Lower lobe of right lung (tissue), 2 donors: ENCODE measurements at places on chromosomes 12 and 14. TPM values are rescaled to one million over a fixed set of nuclear protein-coding genes. Genes with fewer than 3 reads are reported as not detected.

GRCh38 chr14:96239711-96240141, 16.3 kb upstream of the BDKRB1 start:
- no peaks in the 10 kb centered on the region for H3K36me3 ChIP-seq
- DNase-seq, result no peak
- no peaks in the 10 kb centered on the region for H3K4me1 ChIP-seq
- no peaks in the 10 kb centered on the region for H3K27me3 ChIP-seq
- no peak overlapping the region for H3K27ac ChIP-seq

DNA sequence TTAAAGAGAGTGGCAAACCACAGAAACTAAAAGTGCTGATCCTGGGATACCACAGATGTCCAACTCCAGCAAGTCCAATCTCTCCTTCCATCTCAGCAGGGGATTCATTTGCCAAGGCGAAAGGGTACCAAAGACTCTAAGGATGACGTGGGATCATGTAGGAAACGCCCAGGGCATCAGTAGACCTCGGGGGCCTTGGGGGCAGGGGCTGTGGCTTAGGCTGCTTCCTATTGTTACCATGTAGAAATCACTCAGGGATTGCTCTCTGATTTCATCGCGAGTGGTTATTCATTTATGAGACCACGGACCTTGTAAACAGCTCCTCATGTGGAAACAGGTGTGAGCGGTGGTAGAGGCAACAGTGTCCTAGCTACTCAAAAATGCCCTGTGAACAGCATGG, 149.3 kb upstream of the FKBP4 start:
- no peak overlapping the region for H3K4me3 ChIP-seq
- no peak for DNase-seq
- H3K36me3 ChIP-seq, result no peaks in the 10 kb centered on the region
- H3K27me3 ChIP-seq, result peaks cover 20% of the 10 kb centered on the region
- no peak overlapping the region for H3K27ac ChIP-seq
- H3K4me1 ChIP-seq, result peaks cover 11% of the 10 kb centered on the region

GRCh38 chr14:57362361-57362760, 28.0 kb upstream of the NAA30 start:
- DNase-seq, result no peak
- no peak overlapping the region for H3K4me3 ChIP-seq
- no peaks in the 10 kb centered on the region for H3K36me3 ChIP-seq
- H3K27me3 ChIP-seq, result no peaks in the 10 kb centered on the region
- H3K27ac ChIP-seq, result no peak overlapping the region
- H3K4me1 ChIP-seq, result peaks cover 3% of the 10 kb centered on the region

DNA sequence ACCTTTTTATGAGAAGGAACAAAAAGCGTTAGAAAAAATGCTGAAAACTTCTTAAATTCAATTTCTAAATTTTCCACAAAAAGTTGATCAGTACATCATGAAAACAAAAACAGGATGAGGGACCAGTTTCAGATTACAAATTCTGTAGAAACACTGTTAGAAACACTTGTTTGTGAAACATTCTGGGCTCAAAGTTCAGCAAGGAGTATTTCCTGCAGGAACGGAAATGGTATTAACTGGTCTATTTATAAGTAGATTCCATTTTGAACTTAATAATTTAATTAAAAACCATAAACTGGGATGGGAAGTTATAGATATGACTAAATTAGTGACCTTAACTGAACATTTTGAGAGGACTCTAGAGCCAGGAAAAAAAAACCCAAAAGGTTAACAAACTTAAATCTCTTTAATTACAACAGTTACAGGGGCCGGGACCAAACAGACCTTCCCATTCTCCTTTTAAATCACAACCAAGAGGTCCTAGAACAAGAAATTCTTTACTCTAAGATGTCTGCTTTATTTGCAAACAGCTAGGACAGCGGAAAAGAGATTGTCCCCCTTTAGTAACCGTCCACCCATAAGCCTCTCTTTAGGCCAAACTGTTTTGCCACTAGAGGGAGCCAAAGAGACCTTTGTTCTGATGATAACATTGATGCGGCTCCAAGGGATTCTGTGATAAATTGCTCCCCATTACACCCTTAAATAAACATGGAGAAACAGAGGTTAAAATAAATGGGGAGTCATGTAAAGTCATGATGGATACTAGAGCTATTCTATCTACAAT, 69.0 kb upstream of the RERGL start:
- DNase-seq, result no peak
- H3K36me3 ChIP-seq, result no peaks in the 10 kb centered on the region
- H3K27me3 ChIP-seq, result no peaks in the 10 kb centered on the region
- no peak overlapping the region for H3K4me3 ChIP-seq
- no peaks in the 10 kb centered on the region for H3K4me1 ChIP-seq
- no peak overlapping the region for H3K27ac ChIP-seq

The VDR gene
- 24.3 TPM for total RNA-seq
